T-cell (primary cell): ENCODE measurements at places on chromosomes 16 and 17.

DNA sequence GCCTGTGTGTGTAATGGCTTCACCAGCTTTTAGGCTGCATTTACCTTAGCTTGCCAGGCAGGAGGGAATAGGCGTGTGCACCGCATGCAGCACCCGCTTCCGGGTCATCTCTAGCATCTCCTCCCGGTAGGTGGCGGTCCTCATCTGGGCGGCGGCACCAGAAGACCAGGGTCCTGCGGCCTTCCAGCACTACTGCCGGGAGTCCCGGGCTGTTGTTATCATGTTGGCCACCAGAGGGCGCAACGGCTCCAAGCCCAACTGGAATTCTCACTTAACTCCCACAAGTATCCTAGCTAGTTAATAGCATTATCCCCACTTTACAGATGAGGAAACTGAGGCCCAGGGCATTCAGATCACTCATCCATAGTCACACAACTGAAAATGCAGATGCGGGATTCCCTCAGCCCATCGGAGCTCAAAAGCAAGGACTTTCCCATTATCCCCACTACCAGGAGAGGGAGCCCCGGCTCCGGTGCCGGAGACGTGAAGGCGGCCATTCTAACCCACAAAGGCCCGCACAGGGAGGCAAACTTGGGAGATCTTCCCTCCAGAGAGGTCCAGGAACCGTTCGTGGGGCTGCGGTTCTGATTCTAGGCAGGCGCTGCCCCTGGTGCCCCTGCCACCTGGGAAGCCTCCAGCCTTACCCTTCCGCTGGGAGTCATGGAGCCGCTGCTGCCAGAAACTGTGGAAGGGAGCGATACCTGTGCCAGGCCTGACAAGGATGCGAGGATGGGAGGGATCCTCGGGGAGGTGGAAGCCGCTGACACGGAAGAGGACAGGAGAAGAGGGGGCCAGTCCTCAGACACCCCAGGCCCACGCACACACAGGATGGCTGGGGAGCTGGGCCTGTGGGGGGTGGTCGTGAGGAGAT is 23.9 kb downstream of the LGALS9 start:
- peak; percentile 31 for DNase-seq

DNA sequence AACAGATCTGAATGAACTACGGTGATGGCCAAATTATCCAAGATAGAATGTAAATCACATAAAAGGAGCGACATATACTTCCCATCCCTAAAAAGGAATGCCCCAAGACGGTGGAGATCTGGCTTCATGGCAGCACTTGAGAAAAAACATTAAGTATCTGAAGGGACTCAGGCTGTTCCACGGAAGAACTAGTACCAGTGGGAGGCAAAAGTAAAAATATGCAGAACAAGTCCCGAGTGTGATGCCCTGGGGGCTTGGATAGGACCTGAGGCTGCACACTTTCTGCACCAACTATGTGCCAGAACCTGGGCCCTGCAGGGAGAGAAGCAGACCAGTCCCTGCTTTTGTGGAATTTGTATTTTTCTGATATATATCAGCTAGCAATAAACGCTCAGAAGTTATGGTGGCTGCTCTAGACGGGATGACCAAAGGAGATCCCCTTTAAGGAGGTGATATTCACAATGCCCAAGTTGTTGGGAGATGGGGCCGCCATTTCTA is 539 bp upstream of the CKLF start:
- no peak for DNase-seq

- DNase-seq = peak; percentile 57
Measured at GRCh38 chr17:77400445-77400870, 259.7 kb downstream of the SEC14L1 start.

- DNase-seq = no peak
Measured at GRCh38 chr16:79012671-79013434, 587.7 kb downstream of the MAF start.

DNA sequence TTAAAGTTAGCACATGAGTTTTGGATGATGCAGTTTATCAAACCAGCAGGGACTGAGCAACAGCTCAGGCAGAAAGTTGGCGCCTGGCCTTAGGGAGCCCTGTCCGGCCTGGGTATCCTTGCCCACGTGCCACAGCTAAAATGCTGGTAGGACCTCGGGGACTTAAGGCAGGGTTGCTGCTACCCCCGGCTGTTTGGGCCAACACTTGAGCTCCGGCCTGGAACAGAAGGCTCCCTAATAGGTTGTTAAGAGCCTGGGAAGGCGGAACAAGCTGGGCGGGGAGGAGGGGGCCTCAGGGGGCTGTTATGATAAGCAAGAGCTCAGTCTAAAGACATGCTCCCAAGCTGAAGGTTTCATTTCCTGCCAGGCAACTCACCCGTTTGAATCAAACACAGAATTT is 39.7 kb downstream of the CUEDC1 start:
- DNase-seq = no peak

GRCh38 chr17:68210570-68211315 is 37.1 kb upstream of the AMZ2 start:
- no peak for DNase-seq

DNA sequence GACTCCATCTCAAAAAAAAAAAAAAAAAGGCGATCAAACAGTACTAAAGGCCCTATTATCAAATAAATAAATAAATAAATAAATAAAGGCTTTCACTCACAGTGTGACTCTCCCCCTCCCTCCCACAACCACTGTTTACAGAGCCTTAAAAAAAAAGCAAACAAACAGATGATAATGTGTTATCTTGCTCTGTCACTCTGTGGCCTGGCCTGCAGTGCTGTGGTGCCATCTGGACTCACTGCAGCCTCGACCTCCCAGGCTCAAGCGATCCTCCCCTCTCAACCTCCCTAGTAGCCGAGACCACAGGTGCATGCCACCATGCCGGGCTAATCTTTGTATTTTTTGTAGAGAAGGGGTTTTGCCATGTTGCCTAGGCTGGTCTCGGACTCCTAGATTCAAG is 8.1 kb upstream of the NAGLU start:
- no peak for DNase-seq

GRCh38 chr16:3487521-3488410 is 7.5 kb downstream of the C16orf90 start:
- DNase-seq = no peak

- DNase-seq = no peak
Measured at GRCh38 chr17:77884967-77885641, 73.4 kb upstream of the TNRC6C start.

DNA sequence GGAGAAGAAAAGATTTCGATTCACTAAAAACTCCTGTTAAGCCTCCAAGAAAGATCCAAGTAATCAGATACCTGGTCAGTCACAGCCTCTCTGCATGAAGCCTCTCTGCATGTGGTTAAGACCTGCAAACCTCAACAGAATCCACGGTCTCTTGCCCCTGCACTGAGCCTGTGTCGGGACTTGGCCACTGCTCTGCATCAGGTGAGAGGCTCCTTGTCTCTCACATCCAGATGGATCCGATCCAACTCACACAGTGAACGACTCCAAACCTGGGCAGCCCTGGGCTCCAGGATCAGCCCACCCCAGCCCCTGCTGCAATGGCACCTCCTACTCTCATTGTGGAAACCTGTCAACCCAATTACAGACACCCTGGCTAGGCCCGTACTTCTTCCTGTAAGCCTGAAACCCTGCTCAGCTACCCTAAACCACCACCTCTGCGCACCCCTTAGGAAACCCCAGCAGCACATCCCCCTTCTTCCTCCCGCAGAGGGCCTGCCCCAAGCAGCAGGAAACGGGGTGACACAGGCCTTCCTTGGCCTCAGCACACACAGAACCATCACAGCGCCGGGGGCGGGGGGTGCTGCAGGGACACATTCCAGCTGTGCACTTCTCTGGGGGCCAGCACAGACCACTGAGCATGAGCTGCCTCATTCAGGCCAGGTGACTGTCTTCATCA is 129.5 kb downstream of the ANKRD11 start:
- peak; percentile 82 for DNase-seq

DNA sequence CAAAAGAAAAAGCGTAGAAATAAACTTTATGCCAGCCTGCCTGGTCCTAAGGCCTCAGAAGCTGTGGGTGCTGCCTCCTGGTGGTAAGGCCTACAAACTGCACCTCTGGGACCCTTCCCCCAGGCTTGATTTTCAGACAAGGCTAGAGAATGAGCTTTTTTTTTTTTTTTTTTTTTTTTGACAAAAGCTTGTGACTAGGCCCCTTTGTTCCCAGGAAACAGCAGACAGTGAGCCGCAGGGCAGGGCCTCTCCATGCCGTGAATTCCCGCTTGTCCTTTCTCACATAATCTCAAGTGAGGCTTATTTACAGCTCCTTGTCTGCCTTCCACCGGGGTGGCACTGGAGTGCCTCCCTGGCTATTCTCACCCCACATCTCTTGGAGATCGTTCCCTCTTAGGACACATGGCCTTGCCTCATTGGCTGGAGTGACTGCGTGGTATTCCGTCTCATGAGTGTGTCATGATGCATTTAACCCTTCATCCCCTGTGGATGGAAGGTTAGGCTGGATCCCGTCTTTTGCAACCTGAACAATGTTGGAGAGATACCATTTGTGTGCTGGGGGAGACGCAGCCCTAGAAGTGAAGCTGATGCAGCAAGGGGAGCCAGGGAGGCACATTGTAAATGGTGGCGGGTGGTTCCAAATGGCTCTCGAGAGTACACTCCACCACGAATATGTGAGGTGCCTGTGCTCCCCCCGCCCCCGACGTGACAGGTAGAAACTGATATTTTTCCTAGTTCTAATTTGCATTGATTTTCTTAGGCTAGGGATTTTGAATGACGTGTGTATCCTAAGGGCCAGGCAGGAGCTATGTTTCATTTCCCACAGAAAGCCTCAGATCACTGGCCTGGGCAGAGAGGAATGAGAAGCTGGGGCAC is 49.6 kb downstream of the USP22 start:
- DNase-seq = peak; percentile 45

DNA sequence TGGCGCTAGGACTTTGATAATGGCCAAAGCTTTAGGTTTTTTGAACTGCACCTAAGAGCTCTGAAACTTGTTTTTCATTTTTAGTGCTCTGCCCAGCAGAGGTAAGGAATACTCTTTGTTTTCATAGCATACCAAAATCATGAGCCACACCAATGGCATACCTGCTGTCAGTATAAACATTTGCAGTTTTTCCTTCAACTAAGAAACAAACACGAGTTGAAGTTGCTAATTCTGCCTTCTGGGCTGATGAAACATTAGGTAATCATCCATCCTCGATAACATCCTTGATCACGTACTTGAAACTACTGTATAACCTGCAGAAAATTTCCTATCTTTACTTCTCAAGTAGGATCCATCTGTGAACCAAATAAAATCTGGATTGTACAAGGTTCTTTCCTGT is 20.6 kb upstream of the B4GALNT2 start:
- no peak for DNase-seq

DNA sequence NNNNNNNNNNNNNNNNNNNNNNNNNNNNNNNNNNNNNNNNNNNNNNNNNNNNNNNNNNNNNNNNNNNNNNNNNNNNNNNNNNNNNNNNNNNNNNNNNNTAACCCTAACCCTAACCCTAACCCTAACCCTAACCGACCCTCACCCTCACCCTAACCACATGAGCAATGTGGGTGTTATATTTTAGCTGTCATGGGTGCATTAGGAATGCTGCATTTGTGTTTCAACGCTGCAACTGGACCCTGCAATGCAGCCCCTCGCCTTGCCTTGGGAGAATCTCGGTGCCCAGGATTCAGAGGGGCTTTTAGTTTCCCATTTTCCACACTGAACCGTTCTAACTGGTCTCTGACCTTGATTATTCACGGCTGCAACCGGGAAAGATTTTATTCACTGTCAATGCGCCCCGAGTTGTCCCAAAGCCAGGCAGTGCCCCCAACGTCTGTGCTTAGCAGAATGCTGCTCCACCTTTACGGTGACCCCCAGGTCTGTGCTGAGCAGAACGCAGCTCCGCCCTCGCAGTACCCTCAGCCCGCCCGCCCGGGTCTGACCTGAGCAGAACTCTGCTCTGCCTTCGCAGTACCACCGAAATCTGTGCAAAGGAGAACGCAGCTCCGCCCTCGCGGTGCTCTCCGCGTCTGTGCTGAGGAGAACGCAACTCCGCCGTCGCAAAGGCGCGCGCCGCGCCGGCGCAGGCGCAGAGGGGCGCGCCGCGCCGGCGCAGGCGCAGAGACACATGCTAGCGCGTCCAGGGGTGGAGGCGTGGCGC is 43.3 kb downstream of the POLR3K start:
- DNase-seq = no peak

GRCh38 chr17:58691701-58692238 is at the start of gene TEX14:
Gene TEX14 (minus strand): TSS chr17:58692045. CDS start chr17:58652001, 40,044 bp downstream.
- DNase-seq = no peak

GRCh38 chr17:2452216-2452750 is 51.4 kb upstream of the MNT start:
- no peak for DNase-seq

GRCh38 chr17:1480747-1481465 is 11.6 kb downstream of the MYO1C start:
- no peak for DNase-seq

DNA sequence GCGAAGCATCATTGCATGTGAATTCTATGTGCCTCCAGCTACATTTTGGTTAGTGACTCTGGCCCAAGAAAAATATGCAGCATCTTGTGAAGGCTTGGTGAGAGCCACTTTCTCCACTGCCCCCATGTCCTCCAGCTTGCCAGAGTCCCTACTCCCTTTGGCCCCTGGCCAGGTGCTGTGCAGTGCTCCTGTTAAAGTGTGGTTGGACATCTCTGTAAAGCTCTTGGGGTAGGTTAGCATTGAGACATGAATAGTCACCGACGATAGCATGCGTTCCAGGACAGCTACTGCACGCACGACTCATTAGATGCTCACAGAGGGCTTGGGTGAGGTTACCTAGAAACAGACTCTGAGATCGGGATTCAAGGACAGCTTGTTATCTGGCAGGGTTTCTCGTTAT is 48.6 kb downstream of the FOXL1 start:
- no peak for DNase-seq

DNA sequence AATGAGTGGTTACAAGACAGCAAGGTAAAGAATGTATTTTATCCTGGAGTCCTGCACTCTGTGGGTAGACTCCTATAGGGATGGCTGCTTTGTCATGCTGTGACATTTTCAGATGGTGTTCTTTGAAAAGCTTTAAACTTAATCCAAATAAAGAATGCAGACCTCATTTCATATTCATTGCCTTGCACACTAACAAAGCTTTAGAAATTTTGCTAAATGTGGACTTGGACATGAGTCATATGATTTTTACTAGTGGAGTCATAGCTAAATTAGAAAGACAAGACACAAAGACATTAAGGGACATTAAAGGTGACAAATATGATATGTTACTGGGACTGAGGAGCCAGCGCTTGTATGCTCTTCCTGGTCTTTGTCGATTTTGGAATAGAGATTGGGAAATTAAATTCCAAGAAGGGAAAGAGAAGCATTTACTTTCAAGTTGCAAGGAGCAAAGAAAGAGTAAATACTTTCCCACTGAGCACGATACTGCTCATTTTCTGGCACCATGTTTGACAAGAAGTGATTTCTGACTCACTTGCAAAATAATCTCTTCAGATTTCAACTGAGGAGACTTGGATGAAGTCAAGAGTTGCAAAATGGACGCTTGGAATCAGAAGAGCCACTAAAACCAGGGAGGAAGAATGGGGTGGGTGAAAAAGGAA is 152.9 kb upstream of the MYOCD start:
- no peak for DNase-seq

DNA sequence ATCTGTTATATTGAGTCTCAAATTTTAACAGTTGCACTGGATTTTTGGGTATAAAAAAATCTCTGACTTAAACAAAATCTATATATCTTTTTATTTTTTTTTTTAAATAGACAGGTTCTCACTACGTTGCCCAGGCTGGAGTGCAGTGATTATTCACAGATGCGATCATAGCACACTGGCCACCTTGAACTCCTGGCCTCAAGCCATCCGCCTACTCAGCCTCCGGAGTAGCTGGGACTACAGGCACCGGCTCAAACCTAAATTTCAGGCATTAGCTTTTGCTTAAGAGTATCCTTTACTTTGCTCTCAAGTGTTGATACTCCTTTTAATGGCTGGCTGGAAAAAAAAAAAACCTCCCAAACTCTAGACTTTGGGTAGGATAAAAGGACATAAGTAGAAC is 61.6 kb downstream of the RPGRIP1L start:
- no peak for DNase-seq
